ENCODE measurements at places on chromosomes 7 and 10. TPM values are rescaled to one million over a fixed set of nuclear protein-coding genes. Genes with fewer than 3 reads are reported as not detected.
A peak's percentile ranks its signal among the peaks of the same experiment; 100 is the strongest.

GRCh38 chr7:107940951-107941350 is 50.0 kb downstream of the DLD start:
- DNase-seq: no peak
- H3K27me3 ChIP-seq: no peaks in the 10 kb centered on the region
- peaks cover 42% of the 10 kb centered on the region for H3K36me3 ChIP-seq
- H3K27ac ChIP-seq: no peak overlapping the region

DNA sequence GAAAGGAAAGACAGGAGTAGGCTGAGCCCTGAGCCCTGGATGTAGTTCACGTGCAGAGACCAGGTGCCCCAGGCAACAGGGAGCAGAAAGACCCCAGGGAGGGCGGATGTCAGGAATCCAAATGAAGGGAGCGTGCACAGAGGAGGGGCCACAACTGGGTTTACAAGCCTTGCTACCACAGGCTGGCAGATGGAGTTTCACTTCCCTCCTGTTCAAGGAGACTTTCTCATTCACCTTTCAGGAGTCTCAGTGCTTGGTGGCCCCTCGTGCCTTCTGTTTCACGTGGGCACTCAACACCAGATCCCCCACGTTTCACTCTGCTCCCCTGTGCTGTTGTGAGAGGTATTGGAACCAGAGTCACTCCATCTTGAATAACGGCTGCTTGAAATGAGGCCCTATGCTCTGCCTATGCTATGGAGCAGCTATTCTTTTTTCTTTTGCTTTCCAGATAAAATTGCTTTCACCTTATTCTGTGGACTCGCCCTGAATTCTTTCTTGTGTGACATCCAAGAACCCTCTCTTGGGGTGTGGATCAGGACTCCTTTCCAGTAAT is 601.4 kb upstream of the IGFBP3 start:
- H3K27ac ChIP-seq: no peak overlapping the region
- no peaks in the 10 kb centered on the region for H3K27me3 ChIP-seq
- no peak for DNase-seq
- H3K4me3 ChIP-seq: no peak overlapping the region
- no peaks in the 10 kb centered on the region for H3K36me3 ChIP-seq

DNA sequence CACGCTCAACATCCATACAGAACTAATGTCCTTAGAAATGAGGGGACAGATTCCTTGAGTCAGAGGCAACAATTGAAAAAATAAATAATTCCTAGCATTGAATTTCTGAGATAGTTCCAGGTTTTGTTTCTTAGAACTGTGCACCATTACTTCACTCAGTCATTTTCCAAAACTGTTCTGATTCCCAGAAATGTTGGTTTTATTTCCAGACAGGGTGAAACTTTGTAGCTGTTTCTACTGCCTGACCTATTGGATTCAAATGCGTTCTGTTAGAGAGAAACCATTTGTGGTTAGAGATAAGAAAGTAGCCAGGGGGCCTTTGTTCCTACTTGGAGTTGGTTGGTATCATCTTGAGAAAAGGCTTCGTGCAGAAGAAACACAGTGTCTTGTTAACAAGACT is 8.1 kb upstream of the DEPP1 start:
- no peak for DNase-seq
- peaks cover 41% of the 10 kb centered on the region for H3K4me1 ChIP-seq
- no peak overlapping the region for H3K4me3 ChIP-seq
- H3K36me3 ChIP-seq: peaks cover 7% of the 10 kb centered on the region
- H3K27me3 ChIP-seq: no peaks in the 10 kb centered on the region

The ACTA2 gene
- 1.1 TPM for total RNA-seq

DNA sequence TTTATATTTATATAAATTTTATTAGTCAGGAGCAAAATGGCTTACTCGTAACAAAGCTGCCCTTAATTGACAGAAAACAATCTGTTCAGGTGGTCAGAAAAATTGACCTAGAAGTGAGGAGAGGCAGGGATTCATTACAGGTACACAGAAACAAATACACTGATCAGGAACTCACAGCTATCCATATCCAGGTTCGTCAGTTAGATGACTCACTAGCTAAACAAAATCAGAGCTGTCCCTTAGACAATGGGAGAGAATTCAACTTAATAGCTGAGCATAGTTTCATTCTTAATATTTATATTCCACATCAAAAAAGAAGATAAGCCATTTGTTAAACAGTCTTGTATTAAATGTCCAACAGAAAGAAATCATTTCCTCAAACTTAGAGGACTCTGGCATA is 41.7 kb downstream of the HYCC1 start:
- H3K27me3 ChIP-seq: no peaks in the 10 kb centered on the region
- no peak overlapping the region for H3K4me3 ChIP-seq
- DNase-seq: no peak
- H3K27ac ChIP-seq: no peak overlapping the region

- peak overlapping the region; percentile 82 for H3K4me3 ChIP-seq
- H3K36me3 ChIP-seq: peaks cover 89% of the 10 kb centered on the region
- H3K27me3 ChIP-seq: no peaks in the 10 kb centered on the region
- no peak for DNase-seq
- H3K4me1 ChIP-seq: peaks cover 79% of the 10 kb centered on the region
Measured at GRCh38 chr7:48091506-48092433, 2.7 kb downstream of the UPP1 start.

GRCh38 chr7:30041526-30042269 is 13.5 kb downstream of the PLEKHA8 start:
- no peaks in the 10 kb centered on the region for H3K36me3 ChIP-seq
- H3K4me1 ChIP-seq: no peaks in the 10 kb centered on the region
- DNase-seq: no peak
- H3K4me3 ChIP-seq: no peak overlapping the region

The RET gene
- total RNA-seq: not detected

All from Calu3 (cell line).